Tibial nerve (tissue), 4 donors: ENCODE measurements at places on chromosomes 3 and 15. TPM values are rescaled to one million over a fixed set of nuclear protein-coding genes. Genes with fewer than 3 reads are reported as not detected.

Gene COX17
- total RNA-seq, result 30.9 TPM

Gene GNB5
- 24.1 TPM for total RNA-seq

Gene PTH1R
- 8.1 TPM for total RNA-seq

Gene ARPP21
- total RNA-seq, result not detected

Gene CD276
- total RNA-seq, result 42.6 TPM

Gene TBL1XR1
- total RNA-seq, result 61.8 TPM

Gene HRG
- total RNA-seq, result not detected

Gene DCBLD2
- total RNA-seq, result 42.6 TPM

Gene SIDT1
- total RNA-seq, result 6.8 TPM

Gene LRRC49
- 10.0 TPM for total RNA-seq

Gene SLCO2A1
- total RNA-seq, result 8.8 TPM

Gene IL16
- 80.2 TPM for total RNA-seq

GRCh38 chr15:100708916-100709315, 106.5 kb downstream of the ASB7 start:
- no peaks in the 10 kb centered on the region for H3K4me1 ChIP-seq
- no peaks in the 10 kb centered on the region for H3K27me3 ChIP-seq
- no peak overlapping the region for H3K4me3 ChIP-seq
- no peak overlapping the region for H3K27ac ChIP-seq
- H3K36me3 ChIP-seq, result no peaks in the 10 kb centered on the region

GRCh38 chr15:29688506-29689286, 133.6 kb downstream of the TJP1 start:
- H3K4me1 ChIP-seq, result no peaks in the 10 kb centered on the region
- H3K4me3 ChIP-seq, result no peak overlapping the region
- H3K27ac ChIP-seq, result no peak overlapping the region
- H3K27me3 ChIP-seq, result no peaks in the 10 kb centered on the region

DNA sequence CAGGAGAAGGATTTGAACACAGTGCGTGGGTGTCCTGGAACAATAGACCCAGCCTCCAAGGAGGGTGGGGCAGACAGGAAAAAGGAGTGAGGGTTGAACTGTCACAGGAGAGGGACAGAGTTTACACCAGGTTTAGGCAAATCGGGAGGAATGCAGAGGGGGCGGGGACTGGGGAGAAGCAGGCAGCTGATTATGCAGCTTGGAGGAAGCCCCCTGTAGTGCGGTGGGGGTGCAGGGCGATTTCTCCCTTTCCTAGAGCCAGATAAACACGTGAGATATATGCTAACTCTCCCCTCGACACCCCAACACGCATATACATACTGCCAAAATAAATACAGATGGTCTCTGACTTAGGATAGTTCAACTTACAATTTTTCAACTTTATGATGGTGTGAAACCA, 108.6 kb upstream of the PRR20G start:
- no peak overlapping the region for H3K4me3 ChIP-seq
- no peaks in the 10 kb centered on the region for H3K36me3 ChIP-seq
- H3K4me1 ChIP-seq, result no peaks in the 10 kb centered on the region

DNA sequence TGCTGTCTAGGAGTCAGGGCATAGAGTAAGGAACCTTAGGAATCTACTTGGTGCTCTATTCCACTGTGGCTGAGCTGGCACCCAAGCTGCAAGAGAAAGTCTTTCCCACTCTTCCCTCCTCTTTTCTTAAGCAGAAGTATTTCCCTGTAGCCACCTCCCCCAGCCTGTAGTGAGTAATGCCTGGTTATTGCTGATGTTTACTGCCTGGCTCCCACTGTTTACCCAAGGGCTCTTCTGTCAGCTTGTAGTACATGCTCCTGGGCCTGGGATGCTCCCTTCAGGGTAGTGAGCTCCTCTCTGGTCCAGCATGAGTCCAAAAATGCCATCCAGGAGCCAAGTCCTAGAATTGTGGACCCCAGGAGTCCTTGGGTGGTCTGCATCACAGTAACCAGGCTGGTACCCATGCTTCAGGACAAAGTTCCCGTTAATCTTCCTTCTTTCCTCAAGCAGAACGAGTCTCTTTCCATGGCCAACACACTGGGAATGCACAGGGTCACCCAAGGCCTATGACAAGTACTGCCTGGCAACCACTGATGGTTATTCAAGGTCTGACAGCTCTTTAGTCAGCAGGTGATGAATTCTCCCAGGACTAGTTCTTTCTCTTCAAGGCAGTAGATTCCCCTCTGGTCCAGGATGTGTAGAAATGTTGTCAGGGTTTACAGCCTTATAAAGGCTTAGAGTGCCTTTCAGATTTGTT, 17.6 kb downstream of the GALK2 start:
- no peaks in the 10 kb centered on the region for H3K27me3 ChIP-seq
- peaks cover 4% of the 10 kb centered on the region for H3K4me1 ChIP-seq
- H3K36me3 ChIP-seq, result peaks cover 6% of the 10 kb centered on the region

GRCh38 chr15:44710236-44711095, 657 bp downstream of the PATL2 start:
- H3K27me3 ChIP-seq, result no peaks in the 10 kb centered on the region

DNA sequence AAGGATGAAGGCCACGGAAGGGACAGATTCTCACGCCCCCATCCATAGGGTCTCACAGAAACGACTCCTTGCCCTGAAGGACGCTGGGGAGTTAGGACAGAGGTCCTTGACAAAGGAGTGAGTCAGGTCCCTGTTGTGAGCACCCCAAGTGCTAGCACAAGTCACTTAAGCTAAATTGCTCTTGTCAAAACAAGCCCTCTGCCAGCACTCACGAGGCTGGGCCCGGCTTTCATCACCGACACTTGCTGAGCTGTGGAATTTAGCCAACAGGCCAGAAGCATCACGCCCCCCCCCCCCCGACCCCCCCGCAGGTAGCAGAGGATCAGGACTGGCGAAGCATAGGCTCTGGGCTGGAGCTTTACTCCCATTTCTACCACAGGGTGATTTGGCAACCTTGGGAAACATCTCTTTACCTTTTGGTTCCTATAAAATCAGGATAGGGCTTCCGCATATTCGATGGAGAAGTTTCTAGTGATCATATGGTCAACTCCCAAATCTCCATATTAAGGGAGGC, 75.4 kb downstream of the ADCY5 start:
- no peak overlapping the region for H3K27ac ChIP-seq
- H3K36me3 ChIP-seq, result no peaks in the 10 kb centered on the region
- peaks cover 19% of the 10 kb centered on the region for H3K4me1 ChIP-seq
- no peaks in the 10 kb centered on the region for H3K27me3 ChIP-seq
- H3K4me3 ChIP-seq, result no peak overlapping the region

- no peaks in the 10 kb centered on the region for H3K36me3 ChIP-seq
- H3K27ac ChIP-seq, result no peak overlapping the region
- no peaks in the 10 kb centered on the region for H3K4me1 ChIP-seq
- no peaks in the 10 kb centered on the region for H3K27me3 ChIP-seq
- DNase-seq, result no peak
These were observed 156.7 kb upstream of the MEF2A start for GRCh38 chr15:99409097-99409473.

DNA sequence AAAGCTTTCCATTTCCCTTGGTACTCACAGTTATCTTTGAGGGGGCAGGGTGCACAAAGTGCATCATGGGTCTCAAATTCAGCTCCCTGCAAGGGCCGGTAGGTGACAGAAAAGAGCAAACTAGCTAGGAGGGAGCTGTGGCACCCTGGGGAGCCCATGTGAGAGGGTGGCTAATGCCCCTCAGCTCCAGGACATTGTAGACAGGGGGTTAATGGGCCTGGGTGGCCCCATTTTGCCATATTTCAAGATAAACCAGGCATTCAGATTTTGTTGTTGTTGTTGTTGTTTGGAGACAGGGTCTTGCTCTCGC, 3.7 kb upstream of the SLC6A6 start:
- H3K36me3 ChIP-seq, result no peaks in the 10 kb centered on the region
- H3K27me3 ChIP-seq, result no peaks in the 10 kb centered on the region
- H3K27ac ChIP-seq, result no peak overlapping the region
- DNase-seq, result no peak
- H3K4me3 ChIP-seq, result no peak overlapping the region

- peaks cover 6% of the 10 kb centered on the region for H3K4me1 ChIP-seq
- no peak for DNase-seq
- no peak overlapping the region for H3K4me3 ChIP-seq
- H3K27ac ChIP-seq, result no peak overlapping the region
- H3K27me3 ChIP-seq, result no peaks in the 10 kb centered on the region
These were observed 6.2 kb upstream of the CCNL1 start for GRCh38 chr3:157166115-157166514.

DNA sequence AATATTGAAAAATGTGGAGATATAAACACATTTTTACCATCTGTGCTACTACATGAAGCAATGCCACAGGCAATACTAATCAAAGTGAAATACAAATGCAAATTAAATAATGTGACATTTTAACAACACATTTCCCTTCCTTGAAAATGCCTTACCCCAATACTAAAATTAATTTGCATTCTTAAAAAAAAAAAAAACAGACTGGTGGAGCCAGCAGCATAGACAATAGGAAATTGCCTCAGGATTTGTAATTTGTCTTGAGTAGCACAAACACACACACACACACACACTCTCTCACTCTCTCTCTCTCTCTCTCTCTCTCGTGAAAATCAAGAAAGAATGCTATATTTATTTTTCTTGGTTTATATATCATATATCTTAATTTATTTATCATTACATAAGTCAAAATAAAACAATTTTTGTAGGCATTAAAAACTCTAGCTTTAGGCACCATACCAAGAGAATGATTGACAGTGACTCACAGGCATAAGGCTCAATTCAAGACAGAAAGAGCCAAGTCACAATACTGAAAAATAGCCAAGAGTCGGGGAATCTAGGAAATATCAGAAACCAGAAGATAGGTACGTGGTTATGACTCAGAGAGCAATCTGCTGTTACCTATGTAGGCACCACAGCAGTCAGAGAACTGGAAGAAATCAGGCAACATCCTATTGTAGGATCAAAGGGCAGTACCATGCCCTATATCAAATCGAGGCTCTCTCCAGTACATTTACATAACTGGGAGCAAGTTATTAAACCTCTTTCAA, 23.0 kb downstream of the SUCNR1 start:
- H3K4me1 ChIP-seq, result peaks cover under 1% of the 10 kb centered on the region
- H3K27ac ChIP-seq, result no peak overlapping the region
- no peaks in the 10 kb centered on the region for H3K27me3 ChIP-seq
- H3K36me3 ChIP-seq, result no peaks in the 10 kb centered on the region

DNA sequence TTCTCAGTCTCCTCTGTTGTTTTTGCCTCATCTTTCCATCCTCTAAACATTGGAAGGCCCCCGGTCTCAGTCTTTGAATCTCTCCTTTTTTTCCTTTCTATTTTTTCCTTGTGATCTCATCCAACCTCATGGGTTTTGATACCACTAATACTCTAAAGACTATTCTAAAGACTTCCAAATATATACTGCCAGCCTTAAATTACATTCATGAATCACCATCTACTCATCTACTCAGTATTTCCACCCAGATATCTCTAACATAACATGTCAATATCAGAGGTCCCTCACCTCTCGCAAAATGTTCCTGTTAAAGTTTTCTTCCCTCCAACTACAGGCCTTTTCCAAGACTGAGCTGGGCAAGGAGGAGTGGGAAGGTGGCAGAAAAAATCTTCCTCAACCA, 282.5 kb upstream of the TTC14 start:
- H3K36me3 ChIP-seq, result no peaks in the 10 kb centered on the region
- no peaks in the 10 kb centered on the region for H3K27me3 ChIP-seq
- H3K4me1 ChIP-seq, result no peaks in the 10 kb centered on the region
- H3K27ac ChIP-seq, result no peak overlapping the region

DNA sequence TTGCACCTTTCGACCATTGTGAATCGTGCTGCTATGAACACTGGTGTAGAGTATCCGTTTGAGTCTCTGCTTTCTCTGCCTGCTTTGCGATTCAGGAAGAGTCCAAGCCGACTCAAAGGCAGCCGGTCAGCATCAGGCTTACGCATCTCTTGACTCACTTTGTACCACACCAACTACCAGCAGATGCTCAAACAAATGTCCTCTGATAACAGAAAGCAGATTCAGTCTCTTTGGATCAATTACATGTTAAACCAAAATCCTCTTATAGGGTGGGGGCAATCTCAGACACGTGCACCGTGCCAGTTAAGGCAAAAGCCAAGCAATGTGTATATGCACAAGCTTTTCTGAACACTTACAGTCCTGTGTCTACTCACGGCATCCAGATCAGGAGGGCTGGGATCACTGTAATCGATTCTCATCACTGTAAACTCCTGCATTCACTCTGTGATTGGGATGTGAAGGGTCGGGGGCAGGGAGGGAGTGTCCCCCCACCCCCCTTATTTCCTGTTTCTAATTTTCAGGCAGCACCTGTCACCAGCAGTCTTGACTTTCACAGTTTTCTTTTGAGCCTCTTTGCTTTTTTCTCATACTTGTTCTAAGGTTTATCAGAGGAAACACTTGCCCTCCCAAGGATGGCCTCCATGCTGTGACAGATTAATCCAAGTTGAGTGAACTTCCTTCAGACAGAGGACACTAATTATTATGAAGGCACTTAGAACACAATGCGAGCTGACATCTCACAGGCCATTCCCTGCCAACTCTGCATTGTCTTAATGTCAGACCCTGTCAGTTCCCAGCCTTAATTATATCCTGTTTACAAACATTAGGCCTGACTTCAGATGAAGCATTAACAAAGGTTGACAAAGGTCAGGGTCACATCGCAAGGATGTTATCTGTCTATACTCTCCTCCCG, 153.5 kb downstream of the MECOM start:
- no peaks in the 10 kb centered on the region for H3K36me3 ChIP-seq
- DNase-seq, result no peak
- no peak overlapping the region for H3K27ac ChIP-seq
- no peak overlapping the region for H3K4me3 ChIP-seq
- H3K4me1 ChIP-seq, result no peaks in the 10 kb centered on the region
- no peaks in the 10 kb centered on the region for H3K27me3 ChIP-seq

DNA sequence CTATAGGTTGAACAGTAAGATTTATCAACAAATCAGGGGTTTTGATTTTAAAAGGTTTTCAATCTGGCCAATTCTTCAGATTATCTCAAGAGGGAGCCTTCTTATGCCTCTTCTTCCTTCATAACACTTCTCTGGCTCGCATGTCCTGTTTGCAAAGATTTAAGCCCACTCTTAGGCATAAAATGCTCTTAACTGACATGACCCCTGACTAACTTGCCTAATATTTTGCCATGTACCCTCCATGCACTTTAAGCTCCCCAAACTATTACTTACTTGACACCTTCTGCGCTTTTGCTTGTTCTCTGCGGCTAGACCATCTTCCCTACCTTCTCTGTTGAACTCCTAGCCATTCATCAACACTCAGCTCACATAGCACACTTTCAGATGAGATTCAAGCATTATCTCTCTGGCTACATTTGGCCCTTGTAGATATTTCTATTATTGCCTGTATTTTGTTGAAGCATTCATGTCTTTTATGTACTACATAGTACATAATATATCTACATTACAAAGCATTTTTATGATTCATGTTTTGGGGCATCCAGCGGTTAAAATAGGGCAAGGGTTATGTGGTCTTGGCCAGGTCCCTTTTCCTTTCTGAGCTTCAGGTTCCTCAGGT, 1.0 kb upstream of the ARIH1 start:
- no peaks in the 10 kb centered on the region for H3K36me3 ChIP-seq
- DNase-seq, result peak; percentile 5
- H3K27ac ChIP-seq, result peak overlapping the region; percentile 100
- H3K4me3 ChIP-seq, result peak overlapping the region; percentile 86
- H3K27me3 ChIP-seq, result no peaks in the 10 kb centered on the region
- peaks cover 31% of the 10 kb centered on the region for H3K4me1 ChIP-seq
